ENCODE measurements at places on chromosomes 2 and 18.
A peak's percentile ranks its signal among the peaks of the same experiment; 100 is the strongest.

DNA sequence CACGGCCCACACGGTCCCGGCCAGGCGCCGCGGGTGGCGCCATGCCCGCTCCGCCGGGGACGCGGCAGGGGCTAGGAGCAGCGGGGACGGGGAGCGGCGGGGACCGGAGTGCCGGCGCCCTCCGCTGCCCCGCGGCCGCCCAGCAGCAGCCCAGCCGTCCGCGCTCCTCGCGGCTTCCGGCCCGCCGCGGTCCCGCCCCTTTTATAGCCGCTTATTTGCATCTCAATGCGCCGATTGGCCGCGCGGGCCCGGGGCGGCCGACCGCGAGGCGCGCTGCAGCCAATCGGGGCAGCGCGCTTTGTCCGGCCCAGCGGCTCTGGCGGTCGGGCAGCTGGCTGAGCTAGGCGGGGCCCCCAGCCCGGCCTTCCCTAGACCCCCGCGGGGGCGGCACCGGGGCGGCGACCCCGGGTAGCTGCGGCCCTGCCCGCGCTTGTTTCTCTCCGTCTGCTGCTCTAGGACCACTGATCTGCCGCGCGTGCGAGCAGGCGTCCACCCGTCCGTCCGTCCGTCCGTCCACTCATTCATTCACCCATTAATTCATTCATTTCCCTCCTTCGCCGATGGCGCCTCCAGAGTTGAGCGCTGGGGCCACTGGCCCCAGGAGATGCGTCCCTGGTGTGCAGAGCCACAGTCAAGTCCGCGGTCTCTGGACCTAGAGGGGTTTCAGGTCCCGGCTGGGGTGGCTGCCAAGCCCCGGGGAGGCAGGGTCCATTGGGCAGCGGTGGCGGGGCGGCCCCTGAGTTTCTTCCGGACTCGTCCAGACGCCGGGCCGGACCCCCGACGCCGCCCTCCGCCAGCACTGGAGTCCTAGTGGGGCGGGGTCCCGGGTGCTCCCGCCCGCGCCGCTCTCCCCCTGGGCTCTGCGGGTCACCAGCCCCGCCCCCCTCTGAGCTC, at the start of gene HES6:
Gene HES6, minus strand, starts transcription at position 176 of the 894 bp plus-strand sequence. Its CDS starts 133 bp downstream, at position 43.
- DNase-seq: peak; percentile 68

GRCh38 chr2:47653902-47654789, 128.8 kb upstream of the MSH6 start:
- no peak for DNase-seq

GRCh38 chr2:176495826-176496225, 226.6 kb downstream of the MTX2 start:
- DNase-seq: no peak

- no peak for DNase-seq
Observed at GRCh38 chr18:6044773-6045172, 149.5 kb upstream of the TMEM200C start.

- no peak for DNase-seq
Observed at GRCh38 chr18:63177919-63178821, 141.4 kb downstream of the BCL2 start.

DNA sequence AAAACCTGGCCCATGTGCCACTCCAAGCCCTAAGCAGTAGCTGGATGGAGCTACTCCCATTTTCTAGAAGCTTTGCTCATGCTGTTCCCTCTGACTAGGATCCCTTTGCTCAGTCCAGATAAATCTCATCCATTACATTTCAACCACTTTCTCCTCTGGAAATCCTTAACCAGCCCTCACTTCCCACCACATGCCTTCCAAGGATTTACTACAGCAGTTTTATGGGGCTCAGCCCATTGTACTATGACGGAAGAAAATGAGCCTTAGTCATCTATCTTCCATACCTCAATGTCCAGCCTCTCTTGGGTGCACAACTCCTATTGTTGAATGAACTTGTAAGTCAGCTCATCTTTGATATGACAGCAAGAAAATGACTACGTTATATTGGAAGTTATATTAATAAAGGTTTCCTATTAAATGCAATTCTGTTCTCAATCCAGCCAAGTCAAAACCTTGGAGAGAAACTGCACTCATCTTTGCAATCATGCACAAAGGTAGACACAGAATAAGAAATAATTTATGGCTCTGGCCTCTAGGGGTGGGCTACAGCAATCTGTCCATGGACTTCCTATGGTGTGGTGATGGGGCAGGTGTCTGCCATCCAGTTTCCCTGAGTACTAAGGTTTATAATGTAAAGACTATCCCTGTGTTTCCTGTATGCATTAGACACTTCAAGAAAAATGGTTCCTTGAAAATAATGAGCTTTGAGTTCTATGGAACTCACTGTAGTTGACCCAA, 3.4 kb downstream of the B4GALT6 start:
- no peak for DNase-seq

- no peak for DNase-seq
Observed at GRCh38 chr2:232699110-232699509, 2.0 kb downstream of the GIGYF2 start.

DNA sequence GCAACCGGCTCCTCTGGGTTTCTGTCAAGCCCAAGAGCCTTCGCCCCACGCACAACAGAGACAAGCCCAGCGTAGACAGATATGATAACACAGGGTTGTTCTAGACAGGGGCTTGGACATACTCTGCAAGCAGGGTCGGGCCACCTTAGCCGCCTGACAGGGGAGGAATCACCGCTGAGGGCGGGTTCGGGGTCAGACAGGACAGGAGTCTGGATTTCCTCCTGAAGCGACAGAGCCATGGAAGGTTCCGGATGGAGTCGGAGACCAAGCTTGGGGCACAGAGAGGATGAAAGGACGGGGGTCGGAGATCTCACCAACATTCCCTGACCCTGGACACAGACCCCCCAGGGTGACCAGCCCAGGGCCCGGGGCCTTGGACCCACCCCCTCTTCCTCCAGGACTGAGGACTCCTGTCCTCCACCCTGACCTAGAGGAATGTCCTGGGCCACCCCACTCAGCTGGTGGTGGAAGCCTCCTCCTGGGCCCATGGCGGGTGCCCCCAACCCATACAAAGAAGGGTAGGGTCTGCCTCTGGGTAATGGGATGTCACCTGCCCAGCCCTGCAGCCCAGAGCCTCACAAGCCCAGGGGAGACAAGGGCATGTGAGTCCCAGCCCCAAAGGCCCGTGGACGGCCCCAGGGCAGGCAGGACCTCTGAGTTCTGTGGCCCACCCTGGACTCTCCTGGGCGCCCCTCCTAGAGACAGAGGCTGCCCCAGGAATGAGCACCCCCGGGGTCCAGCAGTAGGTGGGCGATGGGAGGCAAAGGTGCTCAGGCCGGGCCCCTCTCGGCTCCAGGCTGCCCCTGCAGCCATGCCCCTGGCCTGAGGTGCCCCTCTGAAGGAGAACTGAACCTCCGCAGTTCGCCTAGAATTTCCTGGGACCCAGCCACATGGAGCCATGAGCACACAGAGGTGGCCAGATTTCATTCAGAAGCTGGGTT, 44.1 kb upstream of the GPC1 start:
- no peak for DNase-seq

GRCh38 chr2:220276741-220277444, 649.5 kb downstream of the SLC4A3 start:
- peak; percentile 64 for DNase-seq

DNA sequence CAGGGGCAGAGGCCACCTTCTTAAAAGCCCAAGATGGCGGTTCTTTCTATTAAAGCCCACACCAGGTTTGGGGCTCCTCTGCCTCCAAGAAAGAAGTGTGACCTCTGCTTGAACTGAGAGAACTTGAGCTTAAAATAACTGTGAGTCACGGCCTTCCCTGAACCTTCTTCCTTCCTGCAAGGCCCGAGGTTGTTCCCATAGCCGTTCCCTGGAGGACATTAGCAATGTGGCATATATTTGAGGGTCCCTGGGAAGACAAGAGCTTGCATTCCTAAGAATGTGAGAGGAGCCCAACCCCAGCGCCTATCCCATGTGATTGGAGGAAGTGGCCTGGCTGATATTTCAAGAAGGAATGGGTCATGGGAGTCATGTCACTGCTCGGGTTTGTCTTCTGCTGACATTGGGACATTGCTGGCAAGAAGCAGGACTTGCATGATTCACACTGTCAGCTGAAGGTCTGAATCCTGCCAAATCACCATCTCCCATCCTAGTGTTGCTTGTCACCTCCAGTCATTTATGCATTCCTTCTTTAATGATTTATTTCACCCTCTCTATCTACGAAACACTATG, 168.1 kb downstream of the TRIB2 start:
- peak; percentile 72 for DNase-seq

GRCh38 chr18:9337873-9338272, 3.3 kb downstream of the TWSG1 start:
- peak; percentile 33 for DNase-seq

Data from HFFc6 (cell line).